ENCODE measurements at places on chromosomes 3 and 15. TPM values are rescaled to one million over a fixed set of nuclear protein-coding genes. Genes with fewer than 3 reads are reported as not detected.

The TIMP4 gene
- 60.1 TPM for total RNA-seq

The SMCO1 gene
- total RNA-seq: not detected

The CSTA gene
- 9.3 TPM for total RNA-seq

The IL17RE gene
- total RNA-seq: 11.0 TPM

The ACP3 gene
- 1.2 TPM for total RNA-seq

The COX17 gene
- total RNA-seq: 47.3 TPM

The CHRNA3 gene
- total RNA-seq: not detected

GRCh38 chr3:64501298-64501906 lies 186.4 kb downstream of the ADAMTS9 start:
- no peak overlapping the region for H3K4me3 ChIP-seq
- no peaks in the 10 kb centered on the region for H3K27me3 ChIP-seq
- no peaks in the 10 kb centered on the region for H3K36me3 ChIP-seq
- no peaks in the 10 kb centered on the region for H3K4me1 ChIP-seq
- no peak overlapping the region for H3K27ac ChIP-seq
- DNase-seq: no peak

- no peaks in the 10 kb centered on the region for H3K36me3 ChIP-seq
- H3K4me1 ChIP-seq: no peaks in the 10 kb centered on the region
- H3K27me3 ChIP-seq: no peaks in the 10 kb centered on the region
- no peak for DNase-seq
Observed at GRCh38 chr3:183448369-183449128, 20.1 kb upstream of the MCF2L2 start.

GRCh38 chr15:70281261-70281810 lies 183.6 kb upstream of the TLE3 start:
- H3K4me1 ChIP-seq: no peaks in the 10 kb centered on the region
- no peak overlapping the region for H3K27ac ChIP-seq
- DNase-seq: no peak
- no peak overlapping the region for H3K4me3 ChIP-seq

- no peak for DNase-seq
- H3K4me1 ChIP-seq: no peaks in the 10 kb centered on the region
- peaks cover 1% of the 10 kb centered on the region for H3K36me3 ChIP-seq
- no peak overlapping the region for H3K4me3 ChIP-seq
Observed at GRCh38 chr15:89078851-89079810, 9.1 kb upstream of the ABHD2 start.

DNA sequence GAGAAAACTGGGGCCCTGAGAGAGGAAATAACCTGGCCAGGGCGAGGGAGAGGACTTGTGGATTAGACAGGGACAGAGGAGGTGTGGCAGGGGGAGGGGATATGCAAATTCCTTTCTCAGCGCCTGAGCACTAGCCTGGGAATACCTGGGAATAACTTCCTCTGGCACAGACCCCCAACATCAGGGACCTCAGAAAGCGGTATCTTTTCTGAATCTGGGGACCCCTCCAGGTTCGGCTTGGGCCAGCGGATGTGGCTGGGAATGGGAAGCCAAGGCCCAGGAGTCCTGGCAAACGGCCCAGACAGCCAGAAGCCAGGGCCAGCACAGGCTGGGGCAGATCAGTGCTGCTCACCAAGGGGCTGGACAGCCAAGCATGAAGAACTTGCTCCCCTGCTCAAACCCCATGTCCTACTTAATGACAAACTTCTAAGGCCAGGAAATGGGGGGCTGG lies 9.2 kb upstream of the ACSBG1 start:
- H3K36me3 ChIP-seq: no peaks in the 10 kb centered on the region
- H3K4me3 ChIP-seq: no peak overlapping the region
- no peaks in the 10 kb centered on the region for H3K4me1 ChIP-seq
- DNase-seq: peak; percentile 74
- H3K27me3 ChIP-seq: no peaks in the 10 kb centered on the region

DNA sequence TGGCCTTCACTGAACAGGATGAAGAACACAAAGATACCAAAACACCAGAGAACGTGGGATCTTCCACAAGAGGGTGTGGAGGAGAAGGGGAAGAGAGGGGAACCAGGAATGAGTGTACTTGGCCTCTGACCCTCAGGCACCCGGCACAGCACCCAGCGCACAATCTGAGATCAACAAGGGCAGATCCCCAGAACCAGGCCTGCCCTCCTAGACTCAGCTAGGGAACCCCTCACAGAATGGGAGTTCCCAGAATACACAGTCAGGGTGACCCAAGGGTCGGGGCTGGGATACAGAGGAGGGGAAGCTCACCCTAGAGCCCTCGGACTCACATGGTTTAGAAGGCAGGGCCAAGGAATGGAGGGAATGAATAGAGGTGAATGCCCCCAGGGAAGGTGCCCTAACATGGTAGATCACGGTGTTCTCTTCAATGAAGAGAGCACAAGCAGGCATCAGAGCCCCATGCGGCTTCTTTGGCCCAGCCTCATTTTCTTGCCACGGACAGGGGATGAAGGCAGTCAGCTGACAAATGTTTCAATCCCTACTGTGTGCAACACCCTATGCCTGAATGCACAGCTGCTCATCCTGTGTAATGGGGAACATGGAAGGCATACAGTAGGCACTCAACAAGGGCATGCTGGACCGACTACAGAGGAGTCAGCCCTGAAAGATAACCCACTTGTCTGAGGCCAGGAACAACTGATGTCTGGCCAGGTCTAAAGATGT lies 13.1 kb downstream of the BMF start:
- no peak for DNase-seq
- H3K36me3 ChIP-seq: no peaks in the 10 kb centered on the region
- no peak overlapping the region for H3K27ac ChIP-seq
- H3K4me3 ChIP-seq: no peak overlapping the region
- H3K27me3 ChIP-seq: no peaks in the 10 kb centered on the region

DNA sequence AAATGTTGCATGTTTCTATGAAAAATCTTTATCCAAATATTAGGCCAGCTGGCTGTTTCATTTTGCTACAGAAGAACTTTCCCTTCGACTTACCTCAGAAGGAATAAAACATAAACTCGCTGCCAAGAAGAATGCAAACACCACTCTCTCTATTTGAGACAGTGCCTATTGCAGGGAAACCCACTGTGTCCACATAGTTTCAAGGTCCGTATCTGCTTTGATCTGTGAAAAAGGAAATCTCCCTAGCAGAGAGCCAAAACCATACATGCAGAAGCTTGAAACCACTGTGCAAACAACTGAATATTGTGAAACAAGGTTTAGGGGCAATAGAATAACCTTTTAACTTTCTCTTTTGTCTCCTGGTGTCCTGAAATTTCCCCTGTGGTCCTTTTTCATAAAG lies 35.0 kb upstream of the CAPN7 start:
- H3K4me1 ChIP-seq: no peaks in the 10 kb centered on the region
- H3K4me3 ChIP-seq: no peak overlapping the region
- no peaks in the 10 kb centered on the region for H3K36me3 ChIP-seq
- no peak for DNase-seq

- no peaks in the 10 kb centered on the region for H3K27me3 ChIP-seq
Observed at GRCh38 chr3:13844911-13845310, 35.0 kb downstream of the WNT7A start.

DNA sequence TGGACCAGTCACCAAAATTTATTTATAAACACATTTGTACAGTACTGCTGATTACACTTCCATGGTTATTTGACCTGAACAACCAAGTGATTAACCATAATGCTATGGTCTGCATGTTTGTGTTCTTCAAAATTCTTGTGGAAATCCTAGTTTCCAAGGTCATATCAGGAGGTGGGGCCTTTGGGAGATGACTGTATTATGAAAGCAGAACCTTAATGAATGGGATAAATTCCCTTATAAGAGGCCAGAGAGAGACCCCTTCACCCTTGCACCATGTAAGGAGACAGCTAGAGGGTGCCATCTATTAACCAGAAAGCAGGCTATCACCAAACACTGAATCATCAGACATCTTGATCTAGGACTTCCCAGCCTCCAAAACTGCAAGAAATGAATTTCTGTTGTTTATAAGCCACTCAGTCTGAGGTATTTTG lies 1.9 kb downstream of the SCAPER start:
- H3K4me3 ChIP-seq: no peak overlapping the region
- no peaks in the 10 kb centered on the region for H3K4me1 ChIP-seq
- no peak overlapping the region for H3K27ac ChIP-seq
- H3K36me3 ChIP-seq: no peaks in the 10 kb centered on the region
- DNase-seq: no peak
- H3K27me3 ChIP-seq: no peaks in the 10 kb centered on the region

DNA sequence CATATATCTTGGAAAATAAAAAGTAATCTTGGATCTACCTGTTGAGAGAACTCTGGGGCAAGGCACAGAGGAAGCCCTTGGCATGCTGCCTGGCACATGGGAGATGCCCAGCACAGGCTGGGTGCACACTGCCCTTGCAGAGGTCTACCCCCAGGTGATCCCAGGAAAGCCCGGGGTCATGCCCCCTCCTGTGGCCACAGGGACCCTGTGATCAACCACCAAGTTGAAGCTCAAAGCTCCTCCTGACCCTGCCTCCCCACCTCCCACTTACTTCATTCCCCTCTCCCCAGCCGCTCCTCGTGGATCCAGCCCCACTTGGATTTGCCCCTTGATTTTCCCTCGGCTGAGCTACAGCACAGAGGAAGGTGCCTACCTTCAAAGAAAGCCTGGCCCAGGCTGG lies 62.7 kb upstream of the LARS2 start:
- H3K4me3 ChIP-seq: no peak overlapping the region
- no peak for DNase-seq
- H3K27me3 ChIP-seq: no peaks in the 10 kb centered on the region
- no peak overlapping the region for H3K27ac ChIP-seq
- H3K4me1 ChIP-seq: no peaks in the 10 kb centered on the region

DNA sequence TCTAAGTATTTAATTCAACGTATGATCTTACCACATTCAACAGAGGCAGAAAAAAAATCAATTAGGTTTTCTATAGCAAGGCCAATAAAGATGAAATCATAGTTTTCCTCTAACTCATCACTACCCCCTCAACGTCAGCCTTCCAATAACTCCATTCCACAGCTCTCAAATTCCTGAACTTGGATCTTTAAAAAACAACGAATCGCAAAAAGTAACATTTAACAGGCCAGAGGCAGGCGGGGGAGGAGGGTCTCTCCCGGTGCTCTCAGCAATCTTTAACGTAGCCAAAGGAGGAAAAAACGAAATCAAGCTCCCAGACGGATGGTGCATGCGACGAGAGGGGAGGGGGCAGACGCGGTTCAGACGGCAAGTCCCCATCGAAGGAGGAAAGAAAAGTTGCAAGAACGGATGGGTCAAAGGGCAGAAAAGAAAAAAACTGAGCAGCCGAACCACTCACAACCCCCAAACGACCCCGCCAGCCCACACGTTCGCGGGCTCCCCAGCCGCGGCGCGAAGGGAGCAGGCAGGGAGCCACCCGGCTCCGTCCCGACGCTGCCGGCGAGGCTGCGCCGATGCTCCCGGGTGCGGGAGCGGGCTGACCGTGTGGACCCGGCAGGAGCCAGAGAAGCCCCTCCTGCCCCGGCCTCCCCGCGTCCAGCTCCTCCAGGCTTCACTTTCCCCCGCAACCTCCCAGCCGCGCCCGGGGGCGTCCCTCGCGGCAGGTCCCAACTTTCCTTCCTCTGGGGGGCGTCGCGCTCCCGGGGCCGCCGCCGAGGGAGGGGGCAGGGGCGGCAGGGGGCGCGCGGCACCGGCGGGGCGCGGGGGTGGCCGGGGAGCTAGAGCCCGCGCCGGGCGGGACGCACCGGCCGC lies 703 bp downstream of the PEAK1 start:
- H3K36me3 ChIP-seq: no peaks in the 10 kb centered on the region
- peak overlapping the region; percentile 85 for H3K4me3 ChIP-seq
- no peaks in the 10 kb centered on the region for H3K27me3 ChIP-seq
- peak; percentile 84 for DNase-seq
- H3K4me1 ChIP-seq: no peaks in the 10 kb centered on the region

- no peak overlapping the region for H3K4me3 ChIP-seq
- peaks cover 3% of the 10 kb centered on the region for H3K36me3 ChIP-seq
- H3K27me3 ChIP-seq: no peaks in the 10 kb centered on the region
- no peak overlapping the region for H3K27ac ChIP-seq
- no peaks in the 10 kb centered on the region for H3K4me1 ChIP-seq
Observed at GRCh38 chr15:70669966-70670658, 93.2 kb downstream of the UACA start.

GRCh38 chr3:72976281-72976741 lies 20.3 kb upstream of the PPP4R2 start:
- no peaks in the 10 kb centered on the region for H3K4me1 ChIP-seq
- DNase-seq: no peak
- no peaks in the 10 kb centered on the region for H3K27me3 ChIP-seq
- H3K36me3 ChIP-seq: no peaks in the 10 kb centered on the region

DNA sequence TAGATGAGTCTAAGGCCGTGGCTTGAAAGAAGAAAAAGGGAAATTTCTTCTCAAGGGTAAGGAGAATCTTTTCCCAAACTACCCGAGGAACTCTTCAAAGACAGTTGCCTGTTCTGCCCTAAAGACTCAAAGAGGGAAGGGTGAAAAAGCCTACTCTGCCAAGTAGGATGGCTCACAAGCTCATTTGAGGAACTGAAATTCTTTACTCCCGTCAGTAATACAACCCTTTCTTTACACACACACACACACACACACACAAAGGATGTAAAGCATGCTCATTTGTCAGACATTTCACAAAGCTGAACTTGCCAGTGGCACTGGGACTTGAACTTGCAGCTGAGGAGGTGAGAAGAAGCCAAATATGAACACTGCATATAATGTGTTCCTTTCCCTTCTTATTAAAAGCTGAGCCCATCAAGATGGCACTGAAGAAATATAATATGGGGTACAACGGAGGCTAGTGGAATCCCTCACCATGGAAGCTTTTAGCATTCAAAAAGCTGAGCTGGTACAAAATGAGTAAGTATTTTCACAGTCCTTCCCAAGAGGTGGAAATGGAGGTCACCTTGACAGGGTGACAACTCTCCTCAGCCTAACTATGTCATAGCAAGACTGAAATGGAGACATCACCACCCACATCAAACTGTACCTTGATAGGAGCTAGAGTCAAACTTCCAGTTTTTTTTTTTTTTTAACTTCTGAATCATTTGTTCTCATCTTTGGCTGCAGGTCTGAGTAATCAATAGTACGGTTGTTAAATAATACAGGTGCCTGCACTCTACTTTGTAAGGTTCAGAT lies 57.6 kb downstream of the TAFA4 start:
- no peak overlapping the region for H3K4me3 ChIP-seq
- H3K27me3 ChIP-seq: no peaks in the 10 kb centered on the region
- no peak for DNase-seq
- no peaks in the 10 kb centered on the region for H3K4me1 ChIP-seq
- H3K36me3 ChIP-seq: no peaks in the 10 kb centered on the region

DNA sequence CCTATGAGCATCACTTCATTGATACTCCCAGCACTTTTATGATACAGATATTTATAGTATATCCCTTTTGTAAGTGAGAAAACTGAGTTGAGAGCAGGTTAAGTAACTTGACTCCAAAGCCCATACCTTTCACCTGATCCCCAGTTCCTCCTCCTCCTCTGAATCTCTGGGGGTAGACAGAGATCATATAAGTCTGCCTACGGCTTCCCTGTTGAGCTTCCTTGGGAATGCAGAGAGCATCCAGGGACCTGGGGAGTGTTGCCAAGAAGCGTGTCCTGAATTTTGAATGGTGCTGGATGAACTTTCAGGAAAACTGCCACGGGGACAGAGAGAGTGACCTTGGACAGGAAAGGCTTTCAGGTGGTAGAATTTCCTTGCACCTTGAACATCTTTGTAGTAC lies 268.5 kb downstream of the LRTM1 start:
- no peak for DNase-seq
- no peak overlapping the region for H3K4me3 ChIP-seq
- no peaks in the 10 kb centered on the region for H3K36me3 ChIP-seq
- no peak overlapping the region for H3K27ac ChIP-seq

- H3K4me1 ChIP-seq: peaks cover 2% of the 10 kb centered on the region
- H3K4me3 ChIP-seq: no peak overlapping the region
- no peak for DNase-seq
- H3K27me3 ChIP-seq: no peaks in the 10 kb centered on the region
- no peak overlapping the region for H3K27ac ChIP-seq
- no peaks in the 10 kb centered on the region for H3K36me3 ChIP-seq
Observed at GRCh38 chr3:30616347-30617027, 10.1 kb downstream of the TGFBR2 start.
